Caki2 (cell line): ENCODE measurements at places on chromosomes 2 and 18.
A peak's percentile ranks its signal among the peaks of the same experiment; 100 is the strongest.

DNA sequence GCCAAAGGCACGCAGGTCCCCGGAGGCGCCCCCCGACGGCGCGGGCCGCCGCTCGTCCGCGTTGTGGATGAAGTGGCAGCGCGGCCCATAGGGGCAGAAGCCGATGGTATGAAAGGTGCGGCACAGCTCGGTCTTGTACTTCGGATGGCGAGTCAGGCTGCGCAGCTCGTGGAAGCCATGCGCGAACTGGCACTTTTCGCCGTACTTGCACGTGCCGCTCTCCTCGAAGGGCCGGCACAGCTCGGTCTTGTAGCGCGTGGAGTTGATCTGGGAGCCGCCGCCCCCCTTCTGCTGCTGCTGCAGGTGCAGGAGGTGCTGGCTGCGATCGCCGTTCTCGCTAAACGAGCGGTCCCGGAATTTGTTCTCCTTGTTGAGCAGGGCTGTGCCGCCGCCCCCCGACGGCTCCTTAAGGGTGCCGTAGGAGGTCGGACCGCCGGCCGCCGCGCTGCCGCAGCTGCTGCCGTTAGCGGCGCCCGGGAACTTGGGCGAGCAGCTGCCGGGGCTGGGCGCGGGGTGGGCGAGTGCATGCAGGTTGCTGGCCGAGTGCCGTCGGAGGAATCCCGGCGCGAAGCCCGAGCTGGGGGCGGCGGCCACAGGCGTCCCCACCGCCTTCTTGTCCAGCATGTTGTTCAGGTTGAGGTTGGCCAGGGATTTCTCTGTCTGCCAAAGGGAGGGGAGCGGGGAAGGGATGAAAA lies 1.2 kb downstream of the ZFP36L2 start:
- DNase-seq = no peak

- DNase-seq = peak; percentile 88
These were observed 3.4 kb upstream of the SPATS2L start for GRCh38 chr2:200302940-200303727.

- no peak for DNase-seq
These were observed 101.3 kb downstream of the OSBPL1A start for GRCh38 chr18:24296276-24296675.

- DNase-seq = peak; percentile 3
These were observed 65.1 kb upstream of the STAM2 start for GRCh38 chr2:152240559-152241231.

DNA sequence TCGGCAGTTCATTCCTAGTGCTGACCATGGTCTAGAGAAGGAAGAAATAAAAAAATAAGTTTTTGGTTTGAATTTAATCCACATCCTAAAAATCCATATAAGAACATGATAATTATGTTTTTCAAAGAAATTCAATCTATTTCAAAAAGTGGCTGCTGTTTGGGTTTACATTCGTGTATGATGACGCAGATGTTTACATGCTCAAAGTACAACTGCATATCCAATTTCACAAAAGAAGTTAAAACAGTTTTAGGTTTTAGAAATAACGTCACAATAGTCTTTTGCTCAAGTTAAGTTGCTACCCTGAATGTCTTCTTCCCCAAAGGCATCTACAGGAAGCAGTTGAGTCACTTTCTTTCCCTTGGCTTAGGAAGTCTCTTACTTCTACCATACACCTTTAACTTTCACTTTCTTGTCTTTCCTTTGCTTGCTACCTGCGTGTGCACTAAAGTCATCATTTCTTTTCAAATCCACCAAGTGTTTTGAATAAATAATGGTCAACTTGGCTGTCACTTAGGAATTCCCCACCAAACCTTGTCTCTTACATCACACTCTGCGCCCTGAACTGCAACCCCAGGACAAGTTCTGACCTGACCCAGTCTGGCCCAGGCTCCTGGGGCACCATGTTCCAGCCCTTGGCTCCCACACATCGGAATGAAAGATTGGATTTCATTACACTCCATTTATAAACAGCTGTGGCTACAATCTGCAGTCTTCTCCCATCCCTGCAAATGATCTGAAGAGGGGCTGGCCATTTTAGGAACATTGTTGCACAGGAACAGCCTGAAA lies 28.4 kb downstream of the FAM237A start:
- DNase-seq = no peak

DNA sequence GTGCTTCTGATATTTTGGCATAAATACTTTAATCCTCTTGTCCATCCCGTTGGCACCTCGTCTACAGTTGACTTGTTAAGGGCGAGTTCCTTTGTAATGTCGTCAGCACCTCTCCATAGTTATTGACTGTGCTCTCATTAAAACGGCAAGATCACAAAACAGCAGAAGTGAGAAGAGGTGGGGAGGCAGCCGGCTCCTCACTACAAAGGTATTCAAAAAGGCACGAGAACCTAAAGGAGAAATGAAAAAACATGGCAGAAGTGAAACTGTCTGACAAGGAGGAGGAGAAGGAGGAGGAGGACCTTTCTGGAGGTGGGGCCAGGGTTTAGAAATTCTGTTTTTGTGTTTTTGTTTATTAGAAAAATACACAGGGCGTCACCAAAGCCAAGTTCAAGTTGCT lies 235.6 kb downstream of the BCL11A start:
- DNase-seq = no peak

- DNase-seq = no peak
These were observed 8.3 kb downstream of the OSR1 start for GRCh38 chr2:19349911-19350677.

DNA sequence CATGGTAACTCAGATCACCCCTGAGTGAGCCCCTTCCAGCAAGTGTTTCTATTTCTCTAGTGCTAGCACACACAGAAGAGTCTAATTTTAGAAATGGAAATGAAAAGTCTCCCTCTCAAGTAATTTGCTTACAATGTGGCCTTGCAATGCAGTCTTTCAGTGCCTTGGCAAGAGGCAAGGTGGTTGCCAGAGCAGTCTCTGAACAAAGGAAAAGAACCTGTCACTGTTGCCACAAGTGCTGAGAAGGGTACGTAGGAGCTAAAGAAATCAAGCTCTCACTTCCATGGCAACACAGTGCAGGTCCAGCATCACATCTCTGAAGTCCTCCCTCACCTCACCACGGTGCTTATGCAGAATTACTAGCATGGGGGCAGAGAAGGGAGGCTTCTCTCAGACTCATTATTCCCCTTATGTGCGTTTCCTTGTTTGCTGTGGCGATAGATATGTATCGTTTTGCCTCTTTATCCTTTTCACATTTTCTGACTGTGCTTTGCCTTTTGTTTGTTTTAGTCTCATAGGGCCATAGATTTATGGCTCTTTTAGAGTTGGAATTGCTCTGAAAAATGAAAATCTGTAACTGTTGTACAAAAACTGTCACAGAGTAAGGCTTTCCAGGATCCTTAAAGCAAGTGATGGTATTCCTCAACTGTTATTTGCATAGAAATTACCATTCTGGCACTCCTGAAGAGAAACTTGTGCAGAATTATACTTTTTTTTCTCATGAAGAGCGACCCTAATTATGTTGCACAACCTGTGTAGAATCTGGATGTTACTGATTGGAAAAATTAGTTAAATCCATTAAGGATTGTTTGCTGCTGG lies 164.8 kb downstream of the CCDC85A start:
- DNase-seq = no peak

DNA sequence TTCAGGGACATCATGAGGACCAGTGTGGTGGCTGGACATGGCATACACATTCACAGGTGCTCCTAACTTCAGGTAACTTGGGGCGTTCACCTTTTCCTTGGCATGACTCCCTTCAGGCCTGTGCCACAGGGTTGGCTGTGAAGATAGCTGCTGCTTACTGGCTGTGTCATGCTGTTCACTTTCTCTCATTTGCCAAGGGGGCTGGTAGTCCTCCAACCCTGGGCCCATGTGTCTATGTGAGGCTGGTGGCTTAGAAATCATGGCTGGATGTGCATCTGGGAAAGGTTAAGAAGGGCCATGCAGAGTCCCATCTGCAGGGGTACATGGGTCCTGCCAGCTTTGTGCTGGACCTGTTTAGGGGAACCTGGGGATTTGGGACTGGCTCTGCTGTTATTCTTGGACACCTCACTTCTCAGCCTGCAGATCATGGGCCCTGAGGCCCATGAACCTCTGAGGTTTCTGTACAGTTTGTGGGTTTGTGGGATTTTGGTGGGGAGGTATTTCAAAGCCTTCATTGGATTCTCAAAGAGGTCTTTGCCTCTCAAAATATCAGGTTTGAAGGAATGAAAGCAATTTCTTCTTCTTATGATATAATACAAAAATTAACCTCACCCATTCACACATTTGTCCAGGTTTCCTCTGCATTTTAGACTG lies 62.9 kb downstream of the FHOD3 start:
- no peak for DNase-seq

GRCh38 chr2:24972315-24972961 lies 683 bp upstream of the DNAJC27 start:
- peak; percentile 67 for DNase-seq

DNA sequence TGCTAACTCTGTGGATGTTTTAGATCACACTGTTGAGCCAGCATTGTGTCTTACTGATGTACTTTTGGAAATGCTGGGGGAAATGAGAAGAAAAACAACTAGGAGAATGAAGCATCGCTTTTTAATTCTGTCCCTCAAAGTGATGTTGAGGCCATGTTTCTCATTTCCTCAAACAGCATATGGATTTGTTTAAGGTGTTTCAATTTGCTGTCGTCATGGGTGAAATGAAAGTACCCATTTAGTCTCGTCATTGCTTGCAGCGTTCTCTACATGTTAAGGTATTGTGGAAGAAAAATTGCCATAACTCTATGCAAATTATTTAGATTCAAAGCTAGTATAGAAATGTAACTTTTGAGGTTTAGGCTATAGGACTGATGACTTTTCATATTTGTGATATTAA lies 151.3 kb downstream of the KCTD1 start:
- DNase-seq = no peak
